NCI-H1694 (cell line): ENCODE measurements at places on chromosomes 7 and 10.

- peak; percentile 66 for DNase-seq
These were observed 25.8 kb upstream of the EEPD1 start for GRCh38 chr7:36127075-36127740.

GRCh38 chr7:139648941-139649425, 125.5 kb downstream of the CLEC2L start:
- no peak for DNase-seq

DNA sequence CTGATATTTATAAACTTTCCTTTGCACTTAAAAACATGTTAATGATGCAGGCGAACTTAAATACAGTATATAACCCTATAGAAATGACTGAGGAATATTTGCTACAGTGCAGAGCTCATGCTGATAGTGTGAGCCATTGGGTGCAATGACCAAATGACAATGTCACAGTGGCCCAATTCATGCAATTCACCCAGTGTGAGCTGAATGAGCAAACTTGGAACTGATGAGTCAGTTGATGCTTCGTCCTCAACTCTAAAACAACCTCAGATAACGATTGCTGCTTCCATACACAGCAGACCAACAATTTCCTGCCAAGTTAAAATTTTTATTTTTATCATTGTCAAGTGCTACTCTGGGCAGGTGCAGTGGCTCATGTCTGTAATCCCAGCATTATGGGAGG, 12.1 kb upstream of the ZC3HAV1L start:
- no peak for DNase-seq

GRCh38 chr10:74901301-74901700, 74.9 kb downstream of the KAT6B start:
- no peak for DNase-seq

- DNase-seq = no peak
These were observed 177.2 kb upstream of the PCLO start for GRCh38 chr7:83339907-83340306.

DNA sequence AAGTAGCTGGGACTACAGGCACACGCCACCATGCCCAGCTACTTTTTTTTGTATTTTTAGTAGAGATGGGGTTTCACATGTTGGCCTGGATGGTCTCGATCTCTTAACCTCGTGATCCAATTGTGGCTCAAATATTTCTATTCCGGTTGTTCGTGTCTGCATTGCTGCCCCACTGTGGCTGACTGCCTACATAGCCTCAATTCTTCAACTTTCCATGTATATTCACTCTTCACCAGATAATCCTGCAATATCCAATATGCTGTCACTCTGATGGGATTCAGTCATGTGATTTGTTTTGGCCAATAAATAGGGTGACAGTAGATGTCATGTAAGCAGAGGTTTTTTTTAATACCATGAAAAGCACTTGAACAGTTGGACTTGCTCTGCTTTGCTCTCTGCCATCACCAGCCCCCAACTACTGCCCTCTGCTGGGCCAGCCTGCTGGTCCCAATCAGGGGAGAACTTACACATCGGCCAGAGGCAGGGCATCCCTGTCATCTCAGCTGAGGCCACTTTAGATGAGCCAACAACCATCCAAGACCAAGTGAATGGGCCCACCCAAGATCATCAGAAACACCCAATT, 56.7 kb downstream of the NSUN6 start:
- no peak for DNase-seq
